ENCODE measurements at places on chromosomes 1 and 21.

DNA sequence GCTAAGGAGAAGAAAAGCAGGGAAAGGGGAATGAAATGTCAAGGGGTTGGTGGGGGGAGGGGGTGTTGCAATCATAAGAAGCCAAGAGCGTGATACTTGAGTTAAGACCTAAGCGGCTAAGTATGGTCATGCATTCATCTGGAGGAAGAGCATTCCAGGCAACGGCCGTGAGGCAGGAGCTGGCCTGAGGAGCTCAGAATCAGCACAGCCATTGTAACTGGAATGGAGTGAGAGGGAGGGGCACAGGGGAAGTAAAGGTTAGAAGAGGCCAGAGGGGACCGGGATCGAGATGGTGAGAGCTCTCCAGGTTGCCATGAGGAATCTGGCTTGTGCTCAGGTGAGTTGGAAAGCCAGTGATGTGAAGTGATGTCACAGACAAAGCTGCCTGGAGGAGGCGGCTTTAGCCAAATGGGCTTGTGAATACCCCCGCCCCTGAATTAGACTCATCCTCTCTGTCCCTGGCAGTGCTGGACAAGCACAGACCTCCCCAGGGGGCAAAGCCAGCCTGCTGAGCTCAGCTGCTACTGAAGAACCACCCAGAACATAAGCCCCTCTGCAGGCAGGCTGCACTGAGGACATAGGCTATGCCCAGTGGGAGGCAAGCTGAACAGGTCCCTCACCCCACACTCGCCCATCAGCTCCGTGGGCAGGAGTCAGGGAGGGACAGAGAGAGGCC is 61.1 kb upstream of the LAPTM5 start:
- no peak for DNase-seq

DNA sequence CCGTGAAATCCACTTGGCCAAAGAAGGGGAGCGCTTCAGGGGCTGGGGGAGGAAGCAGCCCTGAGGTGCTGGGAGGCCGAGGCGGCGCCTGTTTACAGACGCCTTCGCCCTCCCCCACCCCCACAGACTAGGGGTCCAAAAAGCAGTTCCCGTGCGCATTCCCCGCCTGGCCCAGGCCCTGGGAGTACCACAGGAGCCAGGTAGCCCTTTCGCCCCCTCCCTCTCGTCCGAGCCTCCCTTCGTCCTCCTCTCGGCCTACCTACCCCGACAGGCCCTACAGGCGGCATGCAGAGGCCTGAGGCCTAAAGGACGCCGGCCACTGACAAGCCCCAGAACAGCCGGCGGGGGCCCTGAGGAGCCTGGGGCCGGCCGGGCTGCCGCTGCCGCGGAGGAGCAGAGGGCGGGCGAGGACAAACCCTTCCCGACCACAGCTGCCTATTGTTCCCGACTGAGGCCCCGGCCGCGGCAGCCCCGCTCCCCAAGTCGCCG is 522 bp downstream of the RC3H1 start:
- peak; percentile 68 for DNase-seq

DNA sequence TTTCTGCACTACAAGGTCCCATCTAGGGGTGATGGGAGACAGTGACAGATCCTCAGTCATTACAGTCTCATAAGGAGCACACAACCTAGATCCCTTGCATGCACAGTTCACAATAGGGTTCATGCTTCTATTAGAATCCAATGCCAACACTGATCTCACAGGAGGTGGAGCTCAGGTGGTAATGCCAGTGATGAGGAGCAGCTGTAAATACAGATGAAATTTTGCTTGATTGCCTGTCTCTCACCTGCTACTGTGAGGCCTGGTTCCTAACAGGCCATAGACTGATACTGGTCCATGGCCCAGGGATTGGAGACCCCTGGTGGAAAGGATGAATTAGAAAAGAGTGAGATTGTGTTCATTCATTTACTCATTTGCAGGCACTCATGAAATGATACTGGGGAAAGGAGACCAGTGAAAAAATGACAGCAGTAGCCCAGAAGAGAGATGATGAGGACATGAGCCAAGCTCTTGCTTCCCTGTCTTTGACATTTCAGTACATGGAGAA is 251.6 kb upstream of the DUSP10 start:
- DNase-seq, result no peak

GRCh38 chr1:192477630-192478029 is 97.9 kb upstream of the RGS1 start:
- DNase-seq, result peak; percentile 24

GRCh38 chr1:222600281-222600680 is 10.5 kb upstream of the TAF1A start:
- no peak for DNase-seq

- no peak for DNase-seq
These were observed 144.7 kb downstream of the NEGR1 start for GRCh38 chr1:72137656-72138055.

GRCh38 chr1:57162607-57163261 is 196.9 kb upstream of the C8B start:
- no peak for DNase-seq

GRCh38 chr1:237042526-237042891 is 525 bp downstream of the RYR2 start:
- no peak for DNase-seq

GRCh38 chr21:31075848-31076247 is 37.6 kb upstream of the KRTAP19-8 start:
- no peak for DNase-seq

DNA sequence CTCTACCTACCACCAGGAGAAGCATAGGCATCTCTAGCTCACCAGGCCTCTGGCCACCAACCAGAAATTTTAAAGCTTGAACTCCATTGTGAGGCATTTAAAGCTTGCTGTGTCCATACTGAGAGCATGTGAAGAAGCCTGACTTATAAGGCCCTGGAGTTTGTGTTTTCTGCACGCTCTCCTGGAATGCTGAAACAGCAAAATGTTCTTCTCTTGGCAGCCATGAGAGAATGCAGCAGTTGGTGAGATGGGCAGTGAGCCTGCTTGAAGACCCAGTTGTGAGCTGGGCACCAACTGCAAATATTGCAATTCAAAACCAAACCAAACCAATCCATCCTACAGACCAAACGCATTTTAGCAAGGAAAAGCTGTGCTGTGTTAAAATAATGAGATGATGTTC is 170.0 kb upstream of the IVNS1ABP start:
- no peak for DNase-seq

DNA sequence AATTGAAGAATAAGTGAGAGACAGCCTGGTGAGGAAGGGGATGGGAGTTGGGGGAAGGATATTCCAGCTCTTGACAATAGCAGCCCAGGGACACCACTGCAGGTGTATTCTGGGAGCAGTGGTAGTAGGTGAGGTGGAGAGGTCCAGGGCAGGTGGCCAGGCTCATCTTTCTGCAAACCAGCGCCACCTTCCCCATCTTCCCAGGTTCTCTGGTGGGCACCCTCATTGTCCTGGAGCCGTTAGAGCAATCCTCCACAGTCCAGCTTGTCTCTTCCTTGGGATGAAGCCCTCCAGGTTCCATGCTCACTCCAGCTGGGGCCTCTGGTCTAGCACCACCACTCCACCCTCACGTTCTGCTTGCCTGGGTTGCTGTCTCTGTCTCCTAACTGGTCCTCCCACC is 97.0 kb downstream of the IER5 start:
- DNase-seq, result no peak

GRCh38 chr1:107782217-107782845 is 182.6 kb downstream of the VAV3 start:
- DNase-seq, result peak; percentile 49

- DNase-seq, result no peak
These were observed 50.1 kb downstream of the COL18A1 start for GRCh38 chr21:45454926-45455673.

DNA sequence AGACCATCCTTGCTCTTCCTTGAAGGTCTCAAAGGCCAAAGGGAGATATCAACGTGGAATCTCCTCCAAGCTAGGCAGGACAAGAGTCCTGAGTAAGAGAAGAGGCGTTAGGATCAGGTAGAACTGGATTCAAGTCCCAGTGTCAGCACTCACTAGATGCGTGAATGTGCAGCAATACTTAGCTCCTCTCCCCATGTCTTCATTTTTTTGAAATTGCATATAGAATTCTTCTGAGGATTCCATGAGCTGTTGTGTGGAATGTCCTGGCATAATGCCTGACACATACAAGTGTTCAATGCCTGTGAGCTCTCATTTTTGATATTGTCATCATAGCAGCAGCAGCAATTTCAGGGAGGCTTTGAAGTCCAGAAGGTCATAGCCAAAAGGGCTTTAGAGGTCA is 333.2 kb downstream of the KCNH1 start:
- DNase-seq, result no peak

All from NCI-H1092 treated with DMSO at 0.1 percent for 48 hours (cell line).